ENCODE measurements at places on chromosomes 1 and 21.
A peak's percentile ranks its signal among the peaks of the same experiment; 100 is the strongest.

DNA sequence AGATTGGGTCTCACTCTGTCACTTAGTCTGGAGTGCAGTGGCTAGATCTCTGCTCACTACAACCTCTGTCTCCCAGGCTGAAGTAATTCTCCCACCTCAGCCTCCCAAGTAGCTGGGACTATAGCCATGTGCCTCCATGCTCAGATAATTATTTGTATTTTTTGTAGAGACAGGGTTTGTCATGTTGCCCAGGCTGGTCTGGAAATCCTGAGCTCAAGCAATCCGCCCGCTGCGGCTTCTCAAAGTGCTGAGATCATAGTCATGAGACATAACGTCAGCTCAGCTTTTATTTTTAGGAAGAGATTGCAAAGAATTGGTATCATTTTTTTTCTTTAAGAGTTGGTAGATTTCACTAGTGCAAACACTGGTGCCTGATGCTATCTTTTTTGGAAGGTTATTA is 244.9 kb downstream of the DSCAM start:
- DNase-seq = no peak

GRCh38 chr1:1165485-1165884 is 8.2 kb upstream of the TTLL10 start:
- DNase-seq = no peak

DNA sequence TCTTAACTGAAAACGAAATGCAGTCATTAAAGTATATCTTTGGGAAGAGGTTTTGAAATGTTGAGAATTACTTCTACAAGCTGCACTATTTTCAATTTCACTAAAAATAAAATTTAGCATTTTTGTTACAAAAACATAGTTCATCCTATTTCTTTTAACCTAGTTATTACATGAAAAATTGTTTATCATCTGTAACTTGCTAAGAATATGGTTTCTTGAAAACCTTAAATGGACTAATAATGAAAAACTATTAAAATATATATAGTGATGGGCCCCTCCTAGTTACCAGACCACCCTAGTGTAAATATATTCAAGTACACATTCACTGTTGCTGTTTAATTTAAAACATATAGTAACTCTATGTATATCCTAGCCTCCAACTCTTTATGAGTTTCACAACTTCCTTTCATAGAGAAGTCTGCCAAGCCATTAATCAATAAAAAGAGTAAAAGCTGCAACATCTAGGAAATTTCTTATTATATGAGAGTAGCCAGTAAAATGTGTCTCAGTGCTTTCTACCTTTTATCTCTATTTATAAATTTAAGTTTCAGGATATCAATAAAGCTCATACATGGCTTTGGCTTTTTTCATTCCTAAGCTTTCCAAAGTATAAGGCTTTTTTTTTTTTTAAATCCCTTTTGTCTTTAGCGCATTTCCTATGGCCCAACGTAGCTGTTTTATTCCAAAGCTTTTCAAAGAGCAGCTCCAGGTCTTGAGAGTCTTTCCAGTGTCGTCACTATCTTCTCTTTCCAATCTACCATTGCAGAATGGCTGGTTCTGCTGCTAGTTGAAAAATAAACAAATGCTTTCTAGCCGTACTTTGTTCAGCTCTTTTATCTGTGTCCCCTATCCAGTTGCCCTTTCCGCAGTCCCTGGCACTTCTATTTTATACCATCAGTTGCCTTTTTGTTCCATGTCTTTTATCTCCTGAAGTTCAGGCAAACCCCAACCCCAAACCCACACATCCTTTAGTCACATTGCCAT is 6.5 kb downstream of the IRF2BP2 start:
- no peak for DNase-seq

- no peak for DNase-seq
Observed at GRCh38 chr1:114956570-114956969, 73.1 kb upstream of the TSHB start.

- DNase-seq = peak; percentile 66
Observed at GRCh38 chr1:156797212-156797871, 19.3 kb downstream of the SH2D2A start.

GRCh38 chr1:117803318-117803717 is 126.1 kb downstream of the GDAP2 start:
- no peak for DNase-seq

DNA sequence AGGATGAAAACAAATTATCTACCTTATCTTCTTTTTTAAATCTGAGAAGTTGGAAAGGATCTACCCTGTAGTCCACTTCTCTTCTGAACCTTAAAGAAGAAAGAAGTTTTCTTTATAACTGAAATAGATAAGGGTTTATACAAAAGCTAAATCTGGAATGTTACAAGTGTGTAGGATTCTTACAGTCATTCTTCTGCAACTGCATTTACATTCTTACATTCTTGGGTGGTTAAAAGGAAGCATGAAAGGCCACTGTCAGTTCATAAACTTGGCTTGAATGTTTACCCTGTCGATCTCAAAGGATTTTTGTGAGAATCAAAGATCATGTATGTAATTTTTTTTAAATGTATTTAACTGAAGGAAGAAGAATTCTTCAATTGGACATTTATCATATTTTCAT is 142.1 kb upstream of the BRINP3 start:
- no peak for DNase-seq

DNA sequence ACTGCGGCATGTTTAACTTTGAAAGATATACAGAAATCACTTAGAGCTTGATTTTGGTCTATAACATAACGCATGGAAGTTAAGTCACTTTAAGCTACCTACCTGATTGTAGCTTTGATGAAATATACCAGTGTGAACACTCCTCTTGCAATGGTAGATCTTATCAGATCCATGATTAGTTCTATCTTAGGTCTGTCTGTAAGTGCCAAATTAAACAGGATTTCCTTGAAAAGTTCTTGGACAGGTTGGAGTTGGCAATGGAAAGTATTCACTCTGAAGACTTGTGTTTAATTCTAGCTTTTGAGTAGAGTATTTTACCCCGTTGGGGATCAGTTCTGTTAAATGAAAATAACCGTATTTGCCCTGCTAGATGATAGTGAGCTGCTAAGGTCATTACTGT is 4.1 kb upstream of the ADGRL4 start:
- DNase-seq = no peak

DNA sequence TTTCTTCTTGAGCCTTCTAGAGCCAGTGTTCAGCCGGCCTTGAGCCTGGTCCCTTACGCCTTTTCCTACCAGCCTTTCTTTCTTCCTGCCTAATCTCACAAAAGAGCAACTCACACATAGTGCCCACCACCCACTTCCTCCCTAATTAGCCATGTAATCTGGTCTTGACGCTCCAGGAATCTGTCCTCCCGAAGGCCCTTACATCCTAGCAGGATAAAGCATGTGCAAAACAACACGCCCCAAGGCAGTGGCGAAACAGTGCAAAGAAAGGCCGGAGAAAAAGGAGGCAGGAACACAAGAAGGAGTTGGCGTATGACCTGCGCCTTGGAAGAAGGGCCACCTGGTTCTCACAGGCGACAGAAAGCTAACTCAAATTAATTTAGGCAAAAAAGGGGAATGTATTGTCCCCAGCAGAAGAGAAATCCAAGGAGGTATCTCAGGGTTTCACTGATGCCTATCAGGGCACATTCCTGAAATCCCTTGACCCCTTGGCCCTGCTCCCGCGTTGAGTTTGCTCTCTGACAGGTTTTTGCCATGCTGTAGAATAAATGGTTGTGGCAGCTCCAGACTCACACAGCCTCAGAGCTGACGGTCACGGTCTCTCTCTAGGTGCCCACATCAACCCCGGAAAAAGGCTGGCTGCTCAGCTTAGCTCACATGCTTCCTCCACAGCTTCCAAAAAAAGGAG is 79.0 kb downstream of the ZNF281 start:
- no peak for DNase-seq

DNA sequence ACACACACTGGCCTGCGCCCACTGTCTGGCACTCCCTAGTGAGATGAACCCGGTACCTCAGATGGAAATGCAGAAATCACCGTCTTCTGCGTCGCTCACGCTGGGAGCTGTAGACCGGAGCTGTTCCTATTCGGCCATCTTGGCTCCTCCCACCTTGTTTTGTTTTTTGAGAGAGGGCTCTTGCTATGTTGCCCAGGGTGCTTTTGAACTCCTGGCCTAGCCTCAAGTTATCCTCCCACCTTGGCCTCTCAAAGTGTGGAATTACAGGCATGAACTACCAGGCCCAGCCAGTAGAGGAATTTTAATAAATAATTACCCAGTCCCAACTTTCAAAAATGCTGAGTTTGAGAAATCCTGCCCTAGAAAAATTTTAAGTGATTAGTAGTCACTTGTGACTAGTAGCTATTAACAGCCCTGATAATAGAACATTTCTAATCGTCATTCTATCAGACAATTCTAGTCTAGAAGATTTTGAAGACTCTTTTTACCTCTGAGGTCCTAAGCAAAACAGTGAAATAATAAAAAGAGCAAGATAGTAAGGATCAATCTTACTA is 30.9 kb upstream of the SLC35D1 start:
- DNase-seq = no peak

DNA sequence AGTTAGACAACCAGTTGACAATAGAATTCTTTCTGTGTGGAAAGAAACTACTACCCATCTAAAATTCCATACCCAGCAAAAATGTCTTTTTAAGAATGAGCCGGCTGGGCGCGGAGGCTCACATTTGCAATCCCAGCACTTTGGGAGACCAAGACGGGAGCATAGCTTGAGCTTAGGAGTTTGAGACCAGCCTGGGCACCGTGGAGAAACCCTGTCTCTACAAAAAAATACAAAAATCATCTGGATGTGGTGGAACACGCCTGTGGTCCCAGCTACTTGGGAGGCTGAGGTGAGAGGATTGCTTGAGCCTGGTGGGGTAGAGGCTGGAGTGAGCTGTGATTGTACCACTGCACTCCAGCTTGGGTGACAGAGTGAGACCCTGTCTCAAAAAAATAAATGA is 79.2 kb downstream of the SCCPDH start:
- DNase-seq = no peak

DNA sequence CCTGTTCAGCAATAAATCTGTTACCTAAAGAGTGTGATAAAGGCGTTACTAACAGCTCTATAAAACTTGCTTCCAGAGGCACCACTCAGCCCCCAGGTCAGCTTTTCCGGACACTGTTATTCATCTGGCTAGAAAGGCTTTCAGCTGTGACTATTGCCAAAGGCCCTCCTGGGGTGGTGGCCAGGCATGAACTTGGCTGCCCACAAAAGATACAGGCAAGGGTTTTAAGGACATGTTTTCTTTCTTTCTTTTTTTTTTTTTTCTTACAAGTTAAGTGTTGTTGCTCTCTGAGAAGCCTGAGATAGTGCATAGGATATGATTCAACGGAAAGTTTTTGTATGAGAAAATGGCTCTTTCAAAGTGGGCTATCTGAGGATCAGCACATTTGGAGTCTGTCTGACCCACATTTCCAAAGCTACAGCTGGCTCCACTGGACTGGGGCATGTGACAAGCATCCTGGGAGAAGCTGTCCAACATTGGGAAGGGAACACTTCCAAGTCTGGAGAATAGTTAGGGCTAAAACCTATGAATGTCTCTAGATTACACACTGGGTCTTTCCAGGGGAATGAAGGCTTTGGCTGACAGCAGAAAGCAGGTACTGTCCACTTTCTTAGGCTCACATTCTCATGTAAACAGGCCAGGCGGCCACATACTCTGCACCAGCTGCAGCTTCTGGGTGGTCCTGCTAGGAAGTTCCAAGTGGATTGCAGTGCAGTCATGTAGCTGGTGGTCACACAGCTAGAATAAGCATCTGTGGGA is 639.7 kb downstream of the LMO4 start:
- DNase-seq = no peak

Data from NCI-H2227 treated with DMSO at 0.1 percent for 48 hours (cell line).